ENCODE measurements at places on chromosomes 5 and 9.

- DNase-seq: no peak
Observed at GRCh38 chr5:157487358-157487757, 27.3 kb downstream of the NIPAL4 start.

GRCh38 chr9:114371973-114372917 is 15.5 kb downstream of the AKNA start:
- DNase-seq: peak; percentile 49

DNA sequence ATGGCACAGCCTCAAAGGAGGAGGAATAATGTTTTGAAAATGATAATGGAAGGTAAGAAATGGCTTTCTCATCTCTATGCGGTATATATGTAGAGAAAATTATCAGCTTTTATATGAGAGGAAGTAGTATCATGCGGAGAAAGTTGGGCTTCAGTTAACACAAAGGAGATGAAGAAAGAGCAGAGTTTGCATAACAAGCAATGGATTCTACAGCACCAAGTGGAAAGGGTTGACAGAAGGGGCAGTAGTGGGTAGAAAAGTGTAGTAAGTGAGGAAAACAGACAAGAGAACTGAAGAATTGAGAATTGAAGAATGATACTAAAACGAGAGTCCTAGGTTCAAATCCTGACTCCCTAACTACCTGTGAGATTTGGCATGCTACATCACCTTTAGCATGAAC is 51.0 kb downstream of the GNG10 start:
- DNase-seq: no peak

GRCh38 chr9:79939819-79940218 is 368.1 kb downstream of the TLE4 start:
- DNase-seq: no peak

DNA sequence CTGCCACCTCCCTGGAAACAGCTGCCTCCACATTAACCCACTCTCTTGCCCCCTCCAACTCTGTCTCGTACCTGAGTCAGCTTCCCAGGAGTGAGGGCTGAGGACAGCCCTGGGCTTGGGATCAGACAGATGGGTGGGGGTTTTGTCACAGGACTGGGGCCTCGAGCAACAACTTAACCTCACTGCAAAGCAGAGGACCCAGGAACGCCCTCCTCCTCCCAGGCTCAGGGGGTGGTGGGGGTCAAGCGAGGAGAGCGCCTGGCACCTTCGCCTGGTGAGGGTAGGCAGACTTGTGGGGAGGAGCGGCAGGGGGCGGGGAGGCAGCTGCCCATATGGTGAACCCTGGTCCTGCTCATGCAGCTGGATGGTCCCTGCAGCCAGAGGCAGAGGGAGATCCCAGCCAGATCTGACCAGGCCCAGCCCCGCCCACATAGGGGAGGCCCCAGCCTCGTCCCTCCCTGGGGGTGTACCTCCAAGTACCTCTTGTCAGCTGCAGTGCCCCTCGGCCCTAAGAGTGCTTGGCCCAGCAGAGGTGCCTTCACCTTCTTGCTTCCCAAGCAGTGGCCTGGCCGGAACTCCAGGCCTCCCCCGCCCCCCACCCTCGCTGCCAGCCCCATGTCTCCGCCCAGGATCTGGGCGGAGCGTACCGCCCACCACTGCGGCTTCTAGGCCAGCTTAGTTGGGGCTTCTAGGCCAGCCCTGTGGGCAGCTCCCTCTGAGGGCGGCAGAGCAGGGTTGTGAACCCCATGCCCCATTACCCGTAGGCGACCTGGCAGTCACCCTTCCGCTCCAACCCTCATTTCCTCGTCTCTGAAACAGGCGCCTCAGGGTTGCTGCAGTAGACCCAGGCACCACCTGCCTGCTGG is at the start of gene SARDH:
Gene SARDH, minus strand, starts transcription at position 579 of the 866 bp plus-strand sequence. CDS start 4,179 bp downstream, outside the sequence.
- peak; percentile 52 for DNase-seq

- no peak for DNase-seq
Observed at GRCh38 chr5:81188962-81189361, 44.2 kb upstream of the CKMT2 start.

- no peak for DNase-seq
Observed at GRCh38 chr5:5649641-5650040, 227.2 kb downstream of the ICE1 start.

GRCh38 chr5:95486191-95486590 is 68.6 kb downstream of the SKIC3 start:
- no peak for DNase-seq

GRCh38 chr9:92592537-92592936 is 56.7 kb upstream of the ECM2 start:
- DNase-seq: no peak

DNA sequence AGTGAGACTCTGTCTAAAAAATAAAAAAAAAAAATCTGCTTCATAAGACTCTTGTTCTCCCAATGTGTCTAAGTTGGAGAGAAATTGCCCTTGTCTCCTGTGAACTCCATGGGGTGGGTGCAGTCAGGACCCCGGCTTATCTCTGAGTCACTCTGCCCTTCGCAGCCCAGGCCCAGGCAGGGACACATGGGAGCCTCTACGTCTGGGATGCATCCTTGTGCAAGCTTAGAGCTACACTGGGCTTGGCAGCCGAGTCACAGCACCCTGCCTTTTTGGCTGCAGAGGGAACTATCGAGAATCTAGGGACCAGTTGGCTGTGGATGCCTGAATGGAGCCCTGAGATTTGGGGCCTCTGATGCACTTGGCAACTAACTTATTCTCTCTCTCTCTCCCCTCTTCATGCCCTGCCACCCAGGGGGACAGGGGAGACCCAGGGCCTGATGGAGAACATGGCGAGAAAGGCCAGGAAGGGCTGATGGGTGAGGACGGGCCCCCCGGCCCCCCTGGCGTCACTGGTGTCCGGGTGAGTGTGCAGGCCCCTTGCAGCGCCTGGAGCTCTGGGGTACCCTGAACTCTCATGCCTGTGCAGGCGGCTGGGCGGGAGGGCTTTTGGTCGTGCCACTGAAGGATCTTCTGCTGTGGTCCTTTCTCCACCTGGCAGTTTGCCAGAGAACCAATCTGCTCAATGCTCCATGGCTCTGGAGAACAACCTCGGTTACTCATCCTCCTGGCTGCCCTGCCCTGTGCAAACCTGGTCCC is 47.5 kb upstream of the ORM1 start:
- DNase-seq: no peak

DNA sequence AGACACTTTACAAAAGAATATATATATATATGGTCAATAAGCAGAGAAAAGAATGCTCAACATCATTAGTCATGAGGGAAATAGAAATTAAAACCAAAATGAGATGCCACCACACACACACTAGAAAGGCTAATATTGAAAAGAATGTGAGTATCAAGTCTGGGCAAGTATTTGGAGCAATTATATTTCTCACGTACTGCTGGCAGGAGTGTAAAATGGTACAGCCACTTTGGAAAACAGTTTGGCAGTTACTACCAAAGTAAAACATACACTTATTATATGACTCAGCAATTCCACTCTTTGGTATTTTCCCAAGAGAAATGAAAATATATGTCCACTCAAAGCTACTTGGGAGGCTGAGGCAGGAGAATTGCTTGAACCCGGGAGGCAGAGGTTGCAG is 29.8 kb downstream of the NEUROG1 start:
- DNase-seq: no peak

- no peak for DNase-seq
Observed at GRCh38 chr9:136147890-136148714, 29.4 kb upstream of the TMEM250 start.

GRCh38 chr9:124512806-124513204 is 5.6 kb upstream of the NR5A1 start:
- no peak for DNase-seq

DNA sequence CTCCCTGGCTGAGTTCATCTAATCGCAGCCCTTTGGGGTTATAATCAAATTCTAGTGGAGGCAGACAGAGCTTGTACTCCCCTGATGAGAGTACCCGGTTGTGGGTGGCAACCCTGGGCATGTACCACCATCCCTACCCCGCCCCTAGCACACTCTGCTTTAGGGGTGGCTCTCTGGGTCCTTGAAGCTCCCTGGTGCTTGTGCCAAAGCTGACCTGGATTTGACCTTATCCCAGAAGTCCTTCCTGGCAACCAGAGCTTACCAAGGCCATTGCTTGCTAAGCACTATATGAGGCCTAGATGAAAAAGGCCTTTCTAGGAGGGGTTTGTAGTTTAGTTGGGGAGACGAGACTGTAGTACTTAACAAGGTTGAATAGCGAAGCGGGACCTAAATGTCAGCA is 72.2 kb downstream of the RGS3 start:
- DNase-seq: no peak

- no peak for DNase-seq
Observed at GRCh38 chr9:93652604-93653592, 76.5 kb downstream of the PHF2 start.

DNA sequence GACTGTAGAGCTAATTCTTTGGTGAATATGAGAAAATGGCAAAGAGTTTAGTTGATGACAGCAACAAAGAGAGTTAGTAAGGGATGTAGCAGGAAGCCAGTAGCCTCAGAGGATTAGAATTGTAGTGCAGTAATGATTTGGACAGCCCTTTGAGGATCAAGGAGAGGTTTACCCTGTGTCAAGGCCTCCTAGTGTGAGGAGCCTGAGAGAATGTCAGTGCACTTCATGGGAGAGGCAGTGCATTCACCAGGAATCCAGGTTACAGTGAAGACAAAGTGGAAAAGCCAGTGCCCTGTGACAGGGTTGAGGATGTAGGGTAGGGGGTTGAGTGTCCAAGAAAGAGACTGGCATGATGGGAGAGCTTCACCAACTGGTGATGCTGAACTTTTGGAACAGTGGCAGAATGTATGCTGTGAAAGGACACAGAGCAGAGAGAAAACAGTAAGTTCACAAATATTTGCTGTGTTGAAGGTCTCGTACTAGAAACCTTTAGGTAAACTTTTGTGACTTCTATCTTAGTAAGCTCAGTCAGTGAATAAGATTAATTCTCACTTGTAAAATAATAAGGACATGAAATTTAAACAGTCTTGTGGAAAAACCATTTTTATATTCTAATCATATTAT is 27.3 kb downstream of the NLN start:
- no peak for DNase-seq

- no peak for DNase-seq
Observed at GRCh38 chr5:43773478-43773844, 170.5 kb downstream of the NNT start.

DNA sequence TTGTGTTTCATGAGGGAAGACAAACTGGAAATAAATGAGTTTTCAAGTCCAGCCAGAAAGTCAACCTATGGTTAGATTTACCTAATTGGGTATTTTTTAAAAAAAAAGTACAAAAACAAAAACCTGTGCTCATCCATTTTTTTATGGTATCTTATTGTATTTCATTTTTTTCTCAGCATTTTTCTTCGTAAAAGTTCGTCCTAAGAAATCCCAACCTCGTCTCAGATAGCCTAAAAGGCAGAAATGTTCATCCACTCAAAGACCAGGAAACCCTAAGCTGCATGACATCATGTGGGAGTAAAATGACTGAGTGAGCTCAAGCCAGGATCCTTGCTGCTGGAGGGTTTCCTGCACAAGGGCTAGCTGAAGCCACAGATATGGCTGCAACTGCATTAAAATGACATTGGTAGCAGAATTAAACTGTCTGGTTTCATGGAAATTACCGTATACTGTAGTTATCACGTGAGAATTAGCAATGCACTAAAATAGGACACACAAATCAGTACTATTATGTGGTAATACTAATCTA is 70.4 kb downstream of the NFIB start:
- DNase-seq: no peak

GRCh38 chr5:137215261-137215660 is 283.9 kb downstream of the SPOCK1 start:
- DNase-seq: no peak

DNA sequence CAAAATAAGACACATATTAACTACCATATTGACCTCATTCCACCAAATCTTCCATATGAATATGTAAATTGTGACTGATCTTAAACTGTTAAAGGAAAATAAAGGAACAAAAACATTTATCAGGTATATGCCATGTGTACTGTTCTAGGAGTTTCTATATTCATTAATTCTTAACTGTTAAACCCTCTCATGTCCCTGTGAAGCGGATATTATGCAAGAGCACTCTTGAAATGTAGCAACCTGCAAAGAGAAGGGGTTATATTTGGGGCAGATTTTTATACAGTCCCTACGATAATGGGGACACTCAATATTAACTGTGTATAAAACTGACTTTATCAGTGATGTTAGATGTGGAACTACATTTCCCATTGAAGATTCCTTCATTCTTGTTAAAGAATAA is 184.9 kb upstream of the OR13F1 start:
- no peak for DNase-seq

DNA sequence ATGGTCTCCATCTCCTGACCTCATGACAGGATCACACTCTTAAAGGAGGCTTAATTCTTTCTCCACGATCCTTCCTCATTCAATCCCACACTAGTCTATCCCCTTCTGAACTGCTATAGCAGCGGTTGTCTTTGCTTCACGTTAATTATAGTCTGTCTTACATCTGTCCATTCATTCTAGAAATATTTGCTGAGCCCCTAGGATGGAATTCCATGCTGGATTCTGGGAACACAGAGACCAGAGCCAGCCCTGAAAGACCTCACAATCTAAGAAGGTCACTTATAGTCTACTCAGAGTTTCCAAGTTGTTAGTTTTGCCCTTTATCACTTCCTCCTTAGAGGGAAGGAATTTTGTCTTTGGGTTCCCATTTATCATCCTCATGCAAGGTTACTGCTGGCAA is 193.5 kb downstream of the GAS1 start:
- no peak for DNase-seq

DNA sequence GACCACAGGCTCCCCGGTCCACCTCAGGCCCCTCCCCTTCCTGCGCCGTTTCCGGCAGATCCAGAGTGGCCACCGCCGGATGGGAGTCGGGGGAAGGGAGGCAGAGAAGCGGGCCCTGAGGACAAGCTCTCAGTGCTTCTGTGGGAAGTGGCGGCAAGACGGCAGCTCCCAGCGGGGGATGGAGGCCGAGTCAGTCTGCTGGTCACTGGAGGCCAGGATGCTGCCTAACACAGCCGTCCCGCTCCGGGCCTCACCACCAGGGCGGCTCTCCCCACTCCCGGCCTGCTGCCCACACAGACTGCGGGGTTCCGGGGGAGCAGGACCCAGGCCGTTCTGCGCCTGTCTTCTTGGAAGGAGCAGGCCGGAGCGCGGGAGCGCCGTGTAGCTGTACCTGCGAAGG is 31.4 kb downstream of the FXN start:
- no peak for DNase-seq

DNA sequence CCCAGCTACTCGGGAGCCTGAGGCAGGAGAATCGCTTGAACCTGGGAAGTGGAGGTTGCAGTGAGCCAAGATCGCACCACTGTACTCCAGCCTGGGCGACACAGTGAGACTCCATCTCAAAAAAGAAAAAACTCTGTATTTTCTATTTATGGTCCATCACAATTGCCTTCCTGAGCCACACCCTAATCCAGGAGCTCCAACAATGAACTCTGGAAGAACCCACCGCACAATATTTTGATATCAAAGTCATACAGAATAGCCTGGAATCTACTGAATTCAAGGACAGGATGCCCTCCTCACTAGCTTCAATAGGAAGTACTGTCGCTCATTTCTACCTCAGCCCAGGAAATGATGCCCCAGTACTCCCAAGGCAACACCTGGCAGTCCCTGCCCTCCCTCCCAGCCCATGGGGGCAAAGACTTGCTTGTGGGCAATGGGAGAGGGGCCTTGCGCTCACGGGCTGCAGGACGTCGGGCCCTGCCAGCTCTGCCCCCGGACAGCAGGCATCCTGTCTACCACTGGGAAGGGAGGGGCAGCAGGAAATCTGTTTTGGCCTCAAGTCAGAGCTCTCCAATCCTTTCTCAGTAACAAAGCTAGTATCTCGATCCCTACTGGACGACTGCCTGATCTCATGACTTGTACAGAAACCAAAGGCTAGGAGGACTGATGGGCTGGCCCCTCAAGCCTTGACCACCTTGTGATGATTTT is 19.7 kb downstream of the UBAC1 start:
- no peak for DNase-seq

All from CD4-positive, alpha-beta T cell (primary cell).